ENCODE measurements at places on chromosomes 1 and 21.

- no peak overlapping the region for H3K4me3 ChIP-seq
- no peak for DNase-seq
- peaks cover 8% of the 10 kb centered on the region for H3K27me3 ChIP-seq
- no peaks in the 10 kb centered on the region for H3K36me3 ChIP-seq
- H3K27ac ChIP-seq: peak overlapping the region; percentile 4
Observed at GRCh38 chr1:92820024-92820423, 11.8 kb upstream of the RPL5 start.

DNA sequence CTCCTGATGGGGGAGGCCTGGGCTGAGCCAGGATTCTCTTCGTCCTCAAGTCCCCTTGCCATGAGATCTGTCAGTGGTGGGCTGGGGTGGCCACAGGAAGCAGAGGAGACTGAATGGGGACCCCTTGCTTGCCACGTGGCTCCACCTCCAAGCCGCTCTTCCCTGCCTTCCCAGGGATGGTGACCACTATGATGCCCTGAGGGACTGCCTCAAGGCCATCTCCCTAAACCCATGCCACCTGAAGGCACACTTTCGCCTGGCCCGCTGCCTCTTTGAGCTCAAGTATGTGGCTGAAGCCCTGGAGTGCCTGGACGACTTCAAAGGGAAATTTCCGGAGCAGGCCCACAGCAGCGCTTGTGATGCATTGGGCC lies 20.9 kb upstream of the TMEM222 start:
- H3K36me3 ChIP-seq: peaks cover 17% of the 10 kb centered on the region
- no peak overlapping the region for H3K27ac ChIP-seq
- H3K4me1 ChIP-seq: peaks cover 47% of the 10 kb centered on the region
- DNase-seq: no peak

DNA sequence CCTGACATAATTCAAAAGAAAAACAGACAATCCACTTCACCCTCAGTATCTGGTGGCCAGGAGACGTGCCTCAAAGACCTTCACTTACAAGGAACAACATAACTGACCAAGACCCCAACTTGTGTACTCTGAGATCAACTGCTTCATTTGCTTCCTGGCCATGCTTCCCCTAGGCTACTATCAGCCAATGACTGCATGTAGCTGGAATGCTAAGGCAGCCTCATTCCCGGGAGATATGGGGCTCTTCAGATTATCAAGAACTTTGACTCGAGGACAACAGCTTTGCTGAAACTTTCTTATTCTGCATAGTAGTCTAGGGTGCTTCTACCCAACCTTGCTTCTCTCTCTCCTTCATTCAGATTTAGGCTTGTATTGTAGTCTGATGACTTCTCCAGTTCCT lies 11.7 kb upstream of the UCK2 start:
- H3K27me3 ChIP-seq: no peaks in the 10 kb centered on the region
- no peak for DNase-seq
- no peaks in the 10 kb centered on the region for H3K36me3 ChIP-seq
- no peak overlapping the region for H3K27ac ChIP-seq
- H3K4me1 ChIP-seq: no peaks in the 10 kb centered on the region
- no peak overlapping the region for H3K4me3 ChIP-seq

- no peak overlapping the region for H3K4me3 ChIP-seq
- no peak overlapping the region for H3K27ac ChIP-seq
- H3K27me3 ChIP-seq: peaks cover 54% of the 10 kb centered on the region
- DNase-seq: no peak
- H3K36me3 ChIP-seq: no peaks in the 10 kb centered on the region
Observed at GRCh38 chr1:18415448-18416027, 65.2 kb upstream of the KLHDC7A start.

DNA sequence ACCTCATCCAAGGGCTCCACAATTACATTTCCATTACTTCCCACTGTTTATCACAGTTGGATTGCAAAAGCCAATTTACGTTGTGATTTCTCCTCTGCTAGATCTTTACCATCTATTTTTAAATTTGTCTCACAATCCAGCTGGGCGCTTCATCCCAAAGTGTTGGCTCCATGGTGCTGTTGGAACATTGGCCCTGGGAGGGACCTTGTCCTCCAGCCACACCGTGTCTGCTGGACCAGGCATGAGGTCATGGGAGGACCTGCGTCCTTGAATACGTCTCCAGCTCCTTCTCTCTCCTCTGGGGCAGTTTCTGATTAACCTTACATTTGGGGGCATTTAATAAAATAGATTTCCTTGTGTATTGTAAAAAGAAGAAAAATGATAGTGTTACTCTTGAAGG lies 125.4 kb downstream of the KCNJ6 start:
- DNase-seq: no peak
- peaks cover 3% of the 10 kb centered on the region for H3K27me3 ChIP-seq
- no peaks in the 10 kb centered on the region for H3K4me1 ChIP-seq
- no peaks in the 10 kb centered on the region for H3K36me3 ChIP-seq

DNA sequence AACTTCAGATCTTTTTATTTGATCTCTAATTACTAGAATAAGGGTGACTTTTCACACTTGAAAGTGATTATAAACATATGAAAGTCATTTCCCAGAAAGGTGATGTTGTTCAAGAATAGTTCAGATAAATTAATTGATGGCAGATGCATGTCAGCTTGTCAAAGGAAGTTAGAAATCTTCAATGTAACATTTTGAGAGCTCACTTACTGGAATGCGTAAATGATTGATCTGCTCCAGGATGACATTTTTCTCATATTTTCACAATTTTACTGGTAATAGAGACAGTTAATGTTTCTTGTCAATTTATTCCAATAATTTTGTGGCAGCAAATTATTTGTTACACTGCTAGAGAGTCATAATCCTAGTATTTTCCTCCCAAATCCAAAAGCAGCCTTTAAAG lies 424.2 kb downstream of the PLA2G4A start:
- H3K27me3 ChIP-seq: no peaks in the 10 kb centered on the region
- no peak overlapping the region for H3K4me3 ChIP-seq
- H3K27ac ChIP-seq: no peak overlapping the region
- no peaks in the 10 kb centered on the region for H3K36me3 ChIP-seq
- H3K4me1 ChIP-seq: no peaks in the 10 kb centered on the region

- DNase-seq: no peak
- peaks cover 49% of the 10 kb centered on the region for H3K27me3 ChIP-seq
- no peak overlapping the region for H3K4me3 ChIP-seq
- no peaks in the 10 kb centered on the region for H3K36me3 ChIP-seq
- no peak overlapping the region for H3K27ac ChIP-seq
Observed at GRCh38 chr1:175499595-175500382, 243.6 kb downstream of the TNR start.

DNA sequence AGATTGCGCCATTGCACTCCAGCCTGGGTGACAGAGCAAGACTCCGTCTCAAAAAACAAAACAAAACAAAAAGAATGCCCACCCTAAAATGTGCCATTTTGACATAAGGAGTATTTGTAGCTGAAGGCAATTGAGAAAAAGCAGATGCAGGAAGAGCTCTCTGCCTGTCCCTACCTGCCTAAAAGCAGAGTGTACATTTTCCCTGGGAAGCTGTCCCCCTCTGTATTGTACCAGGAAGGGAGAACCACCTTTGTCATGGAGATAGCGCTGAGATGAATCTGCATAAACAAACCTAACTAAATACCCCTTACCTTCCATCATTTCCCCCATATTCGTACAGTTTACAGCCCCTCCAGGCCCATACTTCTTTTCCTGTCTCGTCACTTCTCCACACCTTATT lies 94.4 kb upstream of the SLC45A1 start:
- H3K36me3 ChIP-seq: peaks cover 7% of the 10 kb centered on the region
- no peak overlapping the region for H3K27ac ChIP-seq
- no peak for DNase-seq
- peaks cover 26% of the 10 kb centered on the region for H3K4me1 ChIP-seq
- no peak overlapping the region for H3K4me3 ChIP-seq

DNA sequence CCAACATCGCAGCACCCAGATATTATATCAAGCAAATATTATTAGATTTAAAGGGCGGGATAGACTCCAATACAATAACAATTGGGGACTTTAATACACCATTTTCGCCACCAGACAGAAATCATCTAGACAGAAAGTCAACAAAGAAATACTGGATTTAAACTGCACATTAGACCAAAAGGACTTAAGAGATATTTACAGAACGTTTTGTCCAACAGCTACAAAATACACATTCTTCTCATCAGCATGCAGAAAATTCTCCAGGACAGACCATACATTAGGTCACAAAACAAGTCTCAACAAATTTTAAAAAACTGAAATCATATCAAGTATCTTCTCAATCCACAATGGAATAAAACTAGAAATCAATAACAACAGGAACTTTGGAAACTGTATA lies 121.2 kb downstream of the ACBD6 start:
- H3K27ac ChIP-seq: no peak overlapping the region
- peaks cover 89% of the 10 kb centered on the region for H3K36me3 ChIP-seq
- no peak overlapping the region for H3K4me3 ChIP-seq

DNA sequence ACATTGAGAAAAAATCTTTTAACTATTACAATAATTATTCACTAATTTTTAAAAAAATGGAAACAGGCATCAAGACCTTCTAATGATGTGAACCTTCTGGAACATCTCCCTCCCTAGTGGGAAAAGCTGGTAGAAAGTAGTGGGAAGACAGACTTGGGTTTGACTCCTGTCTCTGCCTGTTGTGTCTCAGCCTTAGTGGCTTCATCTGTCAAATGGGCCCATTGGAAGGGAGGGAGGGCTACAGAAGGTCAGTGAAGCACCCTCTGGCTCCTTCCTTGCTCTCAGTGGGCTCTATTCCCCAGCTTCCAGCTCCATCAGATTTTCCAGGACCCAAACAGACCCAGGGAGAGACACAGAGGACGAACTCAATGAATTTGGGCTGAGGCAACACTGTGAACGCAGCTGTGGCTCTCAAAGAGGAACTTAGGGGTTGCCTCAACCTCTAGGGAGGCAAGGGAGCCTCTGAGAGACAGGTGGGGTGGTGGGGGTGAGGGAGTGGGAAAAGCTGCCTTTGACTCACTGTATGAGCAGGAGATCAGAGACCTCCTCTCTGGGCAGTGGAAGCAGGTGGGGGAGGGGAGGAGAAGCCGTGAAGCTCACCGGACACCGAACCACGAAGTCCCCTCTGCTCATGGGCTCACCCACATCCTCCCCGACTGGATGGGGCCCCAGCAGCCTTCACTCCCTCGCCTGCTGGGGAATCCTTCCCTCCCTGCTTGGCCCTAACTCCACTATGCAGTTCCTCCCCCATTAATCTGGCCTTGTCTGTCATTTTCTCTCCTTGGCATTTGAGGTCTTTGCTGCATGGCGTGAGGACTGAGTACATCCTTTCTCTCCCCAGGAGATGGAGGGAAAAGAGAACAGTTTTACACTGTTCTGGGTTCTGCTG lies 4.5 kb downstream of the CNR2 start:
- peak overlapping the region; percentile 63 for H3K27ac ChIP-seq
- no peaks in the 10 kb centered on the region for H3K36me3 ChIP-seq
- H3K27me3 ChIP-seq: peaks cover 44% of the 10 kb centered on the region

- no peak overlapping the region for H3K27ac ChIP-seq
- H3K4me1 ChIP-seq: peaks cover 41% of the 10 kb centered on the region
- H3K27me3 ChIP-seq: peaks cover 3% of the 10 kb centered on the region
- no peak overlapping the region for H3K4me3 ChIP-seq
Observed at GRCh38 chr21:15421947-15422346, 307.8 kb upstream of the USP25 start.

DNA sequence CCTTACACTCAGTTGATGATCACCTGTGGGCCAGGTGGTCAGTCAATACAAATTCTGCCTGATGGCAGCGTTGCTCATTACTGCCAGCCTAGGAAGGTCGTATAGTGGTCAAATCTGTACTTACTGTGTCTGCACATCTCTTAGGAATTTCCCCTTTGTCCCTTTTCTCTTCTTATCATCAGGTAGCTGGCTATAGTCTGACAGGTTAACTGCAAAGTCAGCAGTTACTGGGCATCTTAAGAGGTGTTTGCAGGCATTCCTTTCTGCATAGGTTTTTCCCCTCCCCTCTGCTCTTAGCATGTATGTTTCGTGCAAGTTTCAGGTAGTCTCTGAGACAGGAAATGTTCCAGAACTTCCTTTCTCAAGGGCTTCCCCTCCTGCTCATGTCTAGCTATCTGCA lies 298.7 kb downstream of the LRRIQ3 start:
- H3K36me3 ChIP-seq: no peaks in the 10 kb centered on the region
- H3K4me3 ChIP-seq: no peak overlapping the region
- no peak overlapping the region for H3K27ac ChIP-seq
- no peaks in the 10 kb centered on the region for H3K27me3 ChIP-seq
- no peak for DNase-seq

- DNase-seq: no peak
- peak overlapping the region; percentile 22 for H3K27ac ChIP-seq
- peaks cover 34% of the 10 kb centered on the region for H3K4me1 ChIP-seq
- peaks cover 10% of the 10 kb centered on the region for H3K27me3 ChIP-seq
- H3K36me3 ChIP-seq: no peaks in the 10 kb centered on the region
Observed at GRCh38 chr1:27650171-27650538, 15.2 kb upstream of the FGR start.

DNA sequence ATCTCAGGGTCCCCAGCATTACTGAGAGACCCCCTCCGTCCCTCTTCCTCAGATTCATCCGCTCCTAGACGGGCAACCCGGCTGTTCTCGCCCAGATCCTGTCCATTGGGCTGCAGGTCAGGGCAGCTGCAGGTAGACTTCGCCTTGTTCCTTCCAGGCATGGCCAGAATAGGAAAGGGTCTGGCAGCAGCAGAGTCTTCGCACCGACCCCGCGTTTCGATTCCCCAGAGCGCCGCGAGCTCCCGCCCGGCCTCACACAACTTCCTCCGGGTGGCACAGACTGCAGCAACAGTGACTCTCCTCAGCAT lies 265 bp downstream of the NRDC start:
- H3K27ac ChIP-seq: no peak overlapping the region
- H3K36me3 ChIP-seq: peaks cover 27% of the 10 kb centered on the region
- H3K4me1 ChIP-seq: no peaks in the 10 kb centered on the region
- no peak overlapping the region for H3K4me3 ChIP-seq
- H3K27me3 ChIP-seq: peaks cover 29% of the 10 kb centered on the region
- no peak for DNase-seq

DNA sequence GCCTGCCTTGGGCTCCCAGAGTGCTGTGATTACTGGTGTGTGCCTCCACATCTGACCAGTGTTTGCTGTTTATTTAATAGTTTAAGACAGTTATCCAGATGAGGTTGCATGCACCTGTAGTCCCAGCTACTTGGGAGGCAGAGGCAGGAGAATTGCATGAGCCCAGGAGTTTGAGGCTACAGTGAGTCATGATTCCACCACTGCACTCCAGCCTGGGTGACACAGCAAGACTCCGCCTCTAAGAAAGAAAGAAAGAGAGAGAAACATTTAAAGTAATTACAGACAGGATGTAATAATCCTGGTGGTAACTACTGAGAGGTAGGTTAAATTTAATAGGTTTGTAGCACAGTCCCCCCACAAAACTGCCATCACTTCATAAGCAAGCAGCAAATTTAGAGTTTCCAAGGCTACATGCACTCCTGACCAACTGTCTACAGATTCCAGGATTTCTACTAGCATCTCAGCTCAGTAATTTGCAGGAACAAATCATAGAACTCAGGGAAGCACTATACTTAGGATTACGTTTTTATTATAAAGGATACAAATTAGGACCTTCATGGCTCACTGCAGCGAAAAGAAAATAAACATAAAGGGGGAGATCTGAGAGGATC lies 89.6 kb downstream of the PKN2 start:
- H3K27ac ChIP-seq: peak overlapping the region; percentile 8
- no peak overlapping the region for H3K4me3 ChIP-seq
- peaks cover 5% of the 10 kb centered on the region for H3K4me1 ChIP-seq
- DNase-seq: no peak
- no peaks in the 10 kb centered on the region for H3K27me3 ChIP-seq
- peaks cover 91% of the 10 kb centered on the region for H3K36me3 ChIP-seq

Measured in nephron progenitor cell (in vitro differentiated cells).